ENCODE measurements at places on chromosomes 5 and 9. TPM values are rescaled to one million over a fixed set of nuclear protein-coding genes. Genes with fewer than 3 reads are reported as not detected.

GRCh38 chr9:38004809-38005560 is 64.0 kb downstream of the SHB start:
- DNase-seq: no peak

DNA sequence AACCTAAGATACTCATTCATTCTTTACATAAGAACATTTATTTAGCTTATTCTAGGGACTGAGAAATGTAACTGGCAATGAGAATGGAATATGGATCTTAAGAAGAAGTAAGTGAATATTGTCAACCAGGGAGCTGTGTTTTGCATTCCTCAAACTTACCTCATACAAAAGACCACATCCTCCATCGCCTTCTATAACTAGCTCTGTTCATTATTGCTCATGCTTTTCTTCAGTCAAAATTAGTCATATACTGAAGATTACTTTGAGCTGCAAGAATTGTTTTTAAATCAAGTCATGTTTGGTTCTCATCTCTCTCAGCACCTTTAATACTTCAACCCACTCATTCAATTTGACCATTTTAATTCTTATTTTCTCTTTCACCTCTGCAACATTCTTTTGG is 140.3 kb upstream of the RASA1 start:
- no peak for DNase-seq

DNA sequence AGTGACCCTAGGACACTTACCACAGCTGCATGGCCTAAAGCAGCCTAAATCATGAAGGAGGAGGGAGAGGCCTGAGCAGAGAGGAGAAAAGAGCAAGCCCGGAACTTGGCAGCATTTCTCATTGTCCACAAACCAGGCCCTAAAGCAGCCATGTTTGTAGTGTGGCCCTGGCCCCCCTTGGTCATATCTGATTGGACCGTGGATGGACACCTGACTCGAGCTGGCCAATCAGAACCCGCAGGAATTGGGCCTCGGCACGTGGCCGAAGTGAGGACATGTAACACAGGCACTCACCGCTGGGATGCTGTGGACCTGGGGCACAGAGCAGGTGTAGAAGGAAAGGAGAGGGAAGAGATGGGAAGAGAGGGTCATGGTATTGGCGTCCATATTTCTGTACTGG is 56.9 kb downstream of the ASS1 start:
- no peak for DNase-seq

DNA sequence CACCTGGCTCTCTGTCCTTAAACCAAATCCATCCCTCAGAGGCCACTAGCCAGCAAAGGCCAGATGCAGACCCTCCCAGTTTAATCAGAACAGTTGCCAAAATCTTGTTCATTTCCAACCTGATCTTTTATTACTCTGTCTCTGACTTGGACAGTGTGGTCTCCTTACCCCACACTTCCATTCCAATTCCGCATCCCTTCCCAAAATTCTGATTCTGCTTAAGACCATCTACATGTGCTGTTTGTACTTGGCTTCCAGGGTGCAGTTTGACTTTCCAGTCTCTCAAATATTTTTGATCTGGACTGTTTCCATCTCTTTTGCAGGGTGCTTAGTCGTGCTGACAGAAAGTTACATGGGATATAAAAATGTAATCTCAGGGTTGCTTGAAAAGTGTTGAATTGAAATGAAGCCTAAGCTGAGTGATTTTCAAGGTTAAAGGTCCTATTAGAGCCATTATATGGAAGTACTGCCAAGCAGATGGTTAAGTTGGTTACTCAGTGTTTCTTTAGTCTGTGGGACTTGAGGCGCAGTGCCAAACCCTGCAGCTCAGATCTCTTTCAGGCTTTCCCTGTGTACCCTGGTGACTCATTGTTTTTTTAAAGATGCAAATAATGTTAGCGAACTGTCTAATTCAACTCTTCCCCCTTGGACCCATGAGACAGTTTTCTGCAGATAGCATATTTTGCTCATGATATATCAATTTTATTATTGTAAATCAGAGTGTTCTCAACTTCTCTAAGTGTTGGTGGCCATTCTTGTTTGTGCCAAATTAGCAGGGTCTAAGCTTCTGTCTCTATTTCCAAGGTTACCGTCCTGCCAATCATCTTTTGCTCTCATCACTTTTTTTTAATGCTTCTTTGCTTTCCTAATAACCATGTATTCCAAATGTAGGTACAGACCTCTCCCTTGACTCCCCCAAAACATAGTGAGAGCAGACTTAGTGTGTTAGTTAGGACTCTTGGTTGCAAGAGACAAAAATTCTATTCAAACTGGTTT is 18.2 kb upstream of the DCP2 start:
- no peak for DNase-seq

DNA sequence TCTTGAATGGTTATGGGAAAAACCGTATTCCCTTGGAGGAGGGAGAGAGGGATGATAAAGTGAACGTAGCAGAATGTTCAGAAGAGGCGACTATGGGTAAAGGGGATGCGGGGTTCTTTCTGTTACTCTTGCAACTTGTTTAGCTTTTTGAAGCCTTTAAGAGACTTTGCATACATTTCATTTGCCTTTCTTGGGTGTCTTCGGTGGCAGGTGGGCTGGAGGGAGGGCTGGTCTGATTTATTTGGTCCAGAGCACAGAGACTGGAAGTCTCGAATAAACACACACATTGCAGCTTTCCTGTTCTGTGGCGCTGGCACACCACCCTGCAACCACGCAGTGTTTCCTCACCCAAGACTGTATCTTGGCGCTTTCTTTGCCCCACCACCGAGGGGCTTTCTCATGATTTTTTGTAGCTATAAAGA is 23.2 kb downstream of the TTF1 start:
- DNase-seq: no peak

GRCh38 chr5:9176641-9177040 is 369.2 kb downstream of the SEMA5A start:
- no peak for DNase-seq

INSL6 gene
- 0.79 TPM for polyA plus RNA-seq
